ENCODE measurements at places on chromosomes 4 and X. TPM values are rescaled to one million over a fixed set of nuclear protein-coding genes. Genes with fewer than 3 reads are reported as not detected.

- no peak for DNase-seq
These were observed 215.1 kb downstream of the NR3C2 start for GRCh38 chr4:148227147-148227546.

DNA sequence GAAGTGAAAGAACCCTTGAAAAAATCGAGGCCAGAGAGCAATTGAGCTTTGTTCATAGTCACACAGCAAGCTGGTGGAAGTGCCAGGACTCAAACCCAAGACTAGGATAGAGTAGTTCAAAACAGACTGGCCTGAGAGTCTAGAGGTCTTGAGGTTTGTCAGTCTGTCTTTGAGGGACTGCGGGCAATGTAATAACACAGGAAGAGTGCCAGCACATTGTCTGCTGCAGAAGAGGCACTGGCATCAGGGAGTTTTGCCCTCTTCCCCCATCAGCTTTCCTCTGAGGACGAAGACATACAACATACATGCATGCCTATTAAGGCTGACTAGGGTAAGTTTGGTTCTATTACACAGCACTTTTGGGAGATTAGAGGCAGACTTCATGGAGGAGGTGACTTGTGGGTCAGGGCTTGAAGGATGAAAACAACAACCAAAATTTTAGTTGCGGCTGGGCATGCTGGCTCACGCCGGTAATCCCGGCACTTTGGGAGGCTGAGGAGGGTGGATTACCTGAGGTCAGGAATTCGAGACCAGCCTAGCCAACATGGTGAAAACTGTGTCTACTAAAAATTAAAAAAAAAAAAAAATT, 64.1 kb upstream of the LAS1L start:
- DNase-seq = no peak

DNA sequence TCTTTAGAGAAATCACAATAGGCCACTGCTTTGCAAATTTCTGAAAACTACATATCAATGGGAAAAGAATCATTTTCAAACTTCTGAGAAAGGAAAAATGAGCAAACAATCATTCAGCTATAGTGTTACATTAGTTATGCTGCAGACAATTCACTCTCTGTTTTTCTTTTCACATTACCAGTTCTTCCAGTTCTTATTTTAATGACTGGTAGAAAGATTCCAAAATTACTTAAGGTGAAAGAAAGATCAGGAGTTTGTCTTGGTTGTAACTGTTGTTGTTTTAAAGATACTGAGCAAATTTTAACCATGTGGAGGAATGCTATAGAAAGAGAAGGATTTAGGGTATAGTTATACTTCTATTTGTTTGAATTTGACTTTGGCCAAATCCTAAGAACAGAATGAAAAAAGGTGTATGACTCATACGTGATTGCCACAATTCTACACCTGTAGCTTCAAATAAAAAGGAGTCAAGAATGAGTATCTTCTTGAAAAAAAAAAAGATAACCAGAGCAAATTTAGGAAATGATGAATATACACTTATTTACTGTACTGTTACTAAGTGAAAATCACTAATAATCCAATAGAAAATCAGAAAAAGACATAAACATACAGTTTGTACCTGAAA, 21.0 kb upstream of the RASGEF1B start:
- DNase-seq = peak; percentile 36

Gene NEIL3
- total RNA-seq = 0.25 TPM

GRCh38 chrX:69389101-69389501, 115.0 kb upstream of the NALF2 start:
- no peak for DNase-seq

All from CD4-positive, alpha-beta T cell (primary cell).